ENCODE measurements at places on chromosomes 5 and 9. TPM values are rescaled to one million over a fixed set of nuclear protein-coding genes. Genes with fewer than 3 reads are reported as not detected.

The OTP gene
- not detected for total RNA-seq

The IL4 gene
- not detected for total RNA-seq

- DNase-seq, result no peak
- peaks cover 3% of the 10 kb centered on the region for H3K4me1 ChIP-seq
- no peak overlapping the region for H3K27ac ChIP-seq
- H3K36me3 ChIP-seq, result no peaks in the 10 kb centered on the region
Observed at GRCh38 chr5:57004800-57005199, 52.9 kb upstream of the MIER3 start.

DNA sequence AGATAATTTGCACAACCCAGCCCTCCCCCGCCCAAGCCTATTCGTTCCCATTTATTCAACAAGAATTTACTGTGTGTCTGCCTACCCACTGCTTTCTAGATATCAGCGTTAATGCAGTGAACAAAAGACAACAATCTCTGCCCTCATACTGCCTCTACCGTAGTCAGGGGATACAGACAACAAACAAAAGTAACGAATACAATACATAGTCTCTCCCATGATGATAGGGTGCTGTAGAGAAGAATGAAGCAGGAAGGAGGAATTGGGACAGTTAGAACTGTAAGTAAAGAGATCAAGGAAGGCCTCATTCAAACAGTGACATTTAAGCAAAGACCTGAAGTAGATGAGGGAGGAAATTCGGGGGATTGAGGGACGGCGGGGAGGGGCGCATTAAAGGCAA, 1.7 kb downstream of the GFM2 start:
- peak overlapping the region; percentile 100 for H3K4me3 ChIP-seq
- H3K27ac ChIP-seq, result peak overlapping the region; percentile 73
- peaks cover 16% of the 10 kb centered on the region for H3K4me1 ChIP-seq
- no peak for DNase-seq
- peaks cover 12% of the 10 kb centered on the region for H3K36me3 ChIP-seq

The LIX1 gene
- not detected for total RNA-seq

The LAMC3 gene
- 35.9 TPM for total RNA-seq

The KIF4B gene
- not detected for total RNA-seq

The GFI1B gene
- 0.41 TPM for total RNA-seq

- no peaks in the 10 kb centered on the region for H3K36me3 ChIP-seq
- H3K27ac ChIP-seq, result no peak overlapping the region
- peaks cover 18% of the 10 kb centered on the region for H3K27me3 ChIP-seq
- DNase-seq, result no peak
- H3K4me3 ChIP-seq, result no peak overlapping the region
Observed at GRCh38 chr5:73318308-73318719, 130.3 kb downstream of the FOXD1 start.

- H3K27me3 ChIP-seq, result no peaks in the 10 kb centered on the region
- DNase-seq, result no peak
- H3K4me3 ChIP-seq, result no peak overlapping the region
Observed at GRCh38 chr9:88947581-88948573, 43.4 kb upstream of the S1PR3 start.

The NIPAL4 gene
- not detected for total RNA-seq

The ADGRV1 gene
- total RNA-seq, result 74.5 TPM

DNA sequence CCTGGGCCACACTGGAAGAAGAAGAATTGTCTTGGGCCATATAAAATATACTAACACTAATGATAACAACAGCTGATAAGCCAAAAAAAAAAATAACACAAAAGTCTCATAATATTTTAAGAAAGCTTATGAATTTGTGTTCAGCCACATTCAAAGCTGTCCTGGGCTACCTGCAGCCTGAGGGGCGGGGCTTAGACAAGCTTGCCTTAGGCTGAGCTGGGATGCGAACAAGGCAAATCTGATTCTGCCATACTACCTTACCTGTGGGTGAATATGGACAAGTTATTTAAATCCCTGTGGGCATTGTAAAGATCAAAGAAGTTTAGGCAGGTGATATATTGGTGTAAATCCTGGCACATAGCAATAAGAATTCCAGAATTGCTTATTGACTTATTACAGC, 212.3 kb upstream of the ATP10B start:
- no peaks in the 10 kb centered on the region for H3K27me3 ChIP-seq
- DNase-seq, result no peak
- H3K27ac ChIP-seq, result no peak overlapping the region
- peaks cover 11% of the 10 kb centered on the region for H3K4me1 ChIP-seq
- no peak overlapping the region for H3K4me3 ChIP-seq

The NR6A1 gene
- total RNA-seq, result 222 TPM

DNA sequence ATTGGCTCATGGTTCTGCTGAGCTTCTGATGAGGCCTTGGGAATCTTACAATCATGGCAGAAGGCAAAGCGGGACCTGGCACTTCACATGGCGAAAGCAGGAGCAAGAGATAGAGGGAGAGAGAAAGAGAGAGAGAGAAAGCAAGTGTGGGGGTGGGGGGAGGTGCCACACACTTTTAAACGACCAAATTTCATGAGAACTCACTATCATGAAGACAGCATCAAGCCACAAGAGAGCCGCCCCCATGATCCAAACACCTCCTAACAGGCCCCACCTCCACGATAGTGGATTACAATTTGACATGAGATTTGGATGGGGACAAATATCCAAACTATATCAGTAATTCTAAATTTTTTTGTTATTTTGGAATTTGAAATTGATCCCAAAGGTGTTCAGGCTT, 553.9 kb downstream of the PRR16 start:
- H3K4me1 ChIP-seq, result peaks cover 6% of the 10 kb centered on the region
- H3K36me3 ChIP-seq, result no peaks in the 10 kb centered on the region
- no peaks in the 10 kb centered on the region for H3K27me3 ChIP-seq
- H3K4me3 ChIP-seq, result no peak overlapping the region
- H3K27ac ChIP-seq, result no peak overlapping the region
- no peak for DNase-seq

- H3K4me1 ChIP-seq, result peaks cover 8% of the 10 kb centered on the region
- no peak overlapping the region for H3K27ac ChIP-seq
- no peak overlapping the region for H3K4me3 ChIP-seq
- no peak for DNase-seq
- no peaks in the 10 kb centered on the region for H3K36me3 ChIP-seq
- no peaks in the 10 kb centered on the region for H3K27me3 ChIP-seq
Observed at GRCh38 chr9:26669701-26670670, 222.6 kb downstream of the CAAP1 start.

The CDX1 gene
- 0.09 TPM for total RNA-seq

GRCh38 chr9:91131433-91131839, 230.3 kb downstream of the AUH start:
- H3K27ac ChIP-seq, result no peak overlapping the region
- H3K36me3 ChIP-seq, result no peaks in the 10 kb centered on the region
- no peaks in the 10 kb centered on the region for H3K4me1 ChIP-seq
- no peak overlapping the region for H3K4me3 ChIP-seq
- DNase-seq, result no peak
- H3K27me3 ChIP-seq, result no peaks in the 10 kb centered on the region

DNA sequence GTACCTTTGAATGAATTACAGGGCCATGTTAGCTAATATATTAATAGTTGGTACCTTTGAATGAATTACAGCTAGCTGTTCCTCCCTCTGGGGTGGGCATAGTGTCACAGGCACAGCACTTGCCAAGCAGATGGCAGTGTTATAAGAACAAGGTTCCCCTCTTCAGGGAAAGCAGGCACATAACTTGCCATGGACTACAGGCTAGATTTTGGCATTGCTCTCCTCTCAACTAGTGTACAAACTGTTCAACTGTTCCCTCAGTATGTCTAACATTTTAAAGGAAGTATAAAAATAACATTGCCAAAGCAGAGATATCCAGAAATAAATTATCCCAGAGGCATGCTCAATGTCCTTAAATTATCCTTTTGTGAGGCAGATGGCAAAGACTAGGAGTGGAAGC, 33.7 kb downstream of the ABITRAM start:
- H3K4me3 ChIP-seq, result no peak overlapping the region
- no peaks in the 10 kb centered on the region for H3K4me1 ChIP-seq
- DNase-seq, result no peak
- no peaks in the 10 kb centered on the region for H3K27me3 ChIP-seq
- no peak overlapping the region for H3K27ac ChIP-seq

All from WTC11 (cell line).